ENCODE measurements at places on chromosomes 3 and 15.

DNA sequence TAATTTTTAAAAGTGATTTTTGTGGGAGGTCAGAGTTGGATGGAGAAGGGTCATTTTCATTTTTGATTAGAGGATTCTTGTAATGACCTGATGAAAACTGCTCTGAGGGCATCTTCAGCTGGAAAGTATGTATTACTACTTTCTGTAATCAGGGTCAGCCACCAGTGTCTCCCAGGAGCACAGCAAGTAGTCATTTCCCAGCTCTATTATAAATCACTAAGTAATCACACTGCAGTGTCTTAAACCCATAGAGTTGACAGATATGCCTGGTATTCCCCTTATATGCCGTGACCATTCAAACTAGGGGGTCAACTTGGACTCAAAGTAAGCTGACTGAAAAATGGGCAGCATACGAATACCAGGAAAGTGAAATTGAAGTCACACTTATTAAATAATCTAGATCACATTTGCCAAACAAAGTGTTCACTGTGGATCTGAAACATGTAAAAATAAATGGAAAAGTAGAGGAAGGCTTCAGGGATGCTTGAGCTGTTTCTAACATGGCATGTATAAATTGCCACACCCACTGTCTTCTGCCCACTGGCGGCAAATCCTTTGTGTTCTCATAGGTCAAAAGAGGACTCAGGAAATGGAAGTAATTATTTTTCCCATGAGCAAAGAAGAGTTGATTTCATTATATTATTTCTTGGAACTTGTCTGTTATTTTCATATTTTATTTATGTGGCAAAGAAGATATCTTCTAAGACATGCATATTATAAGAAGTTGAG is 105.7 kb downstream of the MBNL1 start:
- no peak for DNase-seq

DNA sequence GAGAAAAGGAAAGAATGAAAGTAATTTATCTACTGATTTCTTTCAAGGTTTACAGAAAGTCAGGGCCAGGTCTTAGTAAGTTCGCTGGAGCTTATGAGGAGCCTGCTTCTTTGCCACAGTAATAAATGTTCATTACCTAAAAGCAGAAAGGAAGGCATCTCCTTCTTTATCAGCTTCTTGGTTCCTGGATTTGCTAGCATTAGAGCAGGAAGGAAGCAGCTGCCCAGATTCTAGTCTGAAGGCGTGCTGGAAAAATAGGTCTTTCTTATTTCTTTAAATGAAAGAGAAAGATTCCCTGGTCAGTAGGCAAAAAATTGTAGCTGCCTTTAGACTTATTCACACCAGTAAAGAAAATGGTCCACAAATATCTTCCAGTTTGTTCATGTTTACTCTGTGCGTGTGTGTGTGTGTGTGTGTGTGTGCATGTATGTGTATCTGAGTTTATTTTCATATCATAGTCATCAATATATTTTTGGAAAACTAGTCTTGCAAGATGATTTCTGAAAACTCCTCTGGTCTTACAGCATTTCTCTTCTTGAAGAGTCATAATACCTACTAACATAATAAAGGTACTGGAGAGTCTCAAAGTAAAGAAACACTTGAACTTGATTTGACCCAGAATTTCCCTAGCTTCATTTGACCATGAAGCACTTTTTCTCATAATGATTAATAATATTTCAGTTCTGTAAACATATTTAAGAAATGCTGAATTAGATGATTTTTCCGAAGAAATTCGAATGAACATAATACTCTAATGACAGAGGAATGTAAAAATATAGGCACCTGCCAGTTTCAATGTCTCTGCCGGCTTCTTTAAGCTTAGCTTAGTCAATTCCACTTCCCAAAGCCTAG is 255.3 kb upstream of the ZPLD1 start:
- DNase-seq, result no peak

DNA sequence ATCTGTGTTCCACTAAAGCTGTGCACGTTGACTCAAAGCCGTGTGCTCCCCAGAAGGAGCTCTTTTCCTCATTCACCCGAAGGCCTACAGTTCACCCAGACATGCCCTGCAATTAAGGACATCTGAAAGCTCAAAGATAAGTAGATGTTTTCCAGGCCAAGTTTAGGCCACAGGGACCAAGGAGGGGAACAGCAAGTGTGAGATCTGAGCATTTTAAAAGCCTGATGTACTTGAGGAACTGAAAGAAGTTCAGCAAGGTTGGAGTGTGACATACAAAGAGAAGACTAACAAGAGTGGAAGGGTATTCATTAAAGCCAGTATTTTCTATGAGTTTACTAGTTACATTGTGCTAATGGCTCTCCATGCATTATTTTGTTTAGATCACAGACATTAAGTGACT is 68.0 kb downstream of the CASR start:
- no peak for DNase-seq

- no peak for DNase-seq
These were observed 19.5 kb upstream of the PHC3 start for GRCh38 chr3:170200987-170201386.

- no peak for DNase-seq
These were observed 229.8 kb downstream of the NFKBIZ start for GRCh38 chr3:102078854-102079808.

DNA sequence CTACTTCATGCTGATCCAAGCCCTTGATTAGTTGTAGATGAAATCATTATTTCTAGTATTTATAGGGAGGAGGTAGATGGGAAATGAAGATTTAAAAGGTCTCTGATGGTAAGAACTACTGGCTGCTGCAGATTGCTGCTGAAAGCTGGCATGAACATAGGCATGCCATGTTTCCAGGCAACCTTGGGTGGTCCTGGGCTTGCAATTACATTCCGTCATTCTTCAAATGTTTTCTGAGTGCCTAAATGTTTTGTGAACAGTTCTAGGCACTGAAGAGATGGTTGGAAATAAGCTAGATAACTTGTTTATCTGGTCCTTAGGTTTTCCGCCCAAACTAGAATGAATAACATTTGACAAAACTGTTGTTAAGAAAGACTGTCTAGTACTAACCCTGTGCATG is 95.8 kb downstream of the KCNAB1 start:
- no peak for DNase-seq

- DNase-seq, result no peak
These were observed 53.3 kb downstream of the PPP2R3A start for GRCh38 chr3:136018876-136019275.

DNA sequence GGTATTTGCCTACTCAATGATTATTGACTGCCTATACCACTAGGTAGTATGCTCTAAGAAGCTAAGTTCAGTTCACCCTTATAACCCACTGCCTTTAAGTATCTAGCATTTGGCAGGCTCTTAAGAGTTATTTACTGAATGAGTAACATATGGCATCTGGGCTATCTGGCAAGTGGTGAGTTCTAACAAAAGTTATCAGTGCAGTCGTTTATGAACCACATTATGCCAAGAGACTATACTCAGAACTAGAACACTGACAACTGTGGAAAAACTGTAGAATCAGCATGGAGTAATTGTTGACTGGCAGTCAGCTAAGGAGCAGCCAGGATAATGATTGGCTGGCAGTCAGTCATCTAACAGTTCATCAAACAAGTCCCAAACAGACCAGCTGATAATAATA is 25.8 kb downstream of the RAF1 start:
- DNase-seq, result no peak

DNA sequence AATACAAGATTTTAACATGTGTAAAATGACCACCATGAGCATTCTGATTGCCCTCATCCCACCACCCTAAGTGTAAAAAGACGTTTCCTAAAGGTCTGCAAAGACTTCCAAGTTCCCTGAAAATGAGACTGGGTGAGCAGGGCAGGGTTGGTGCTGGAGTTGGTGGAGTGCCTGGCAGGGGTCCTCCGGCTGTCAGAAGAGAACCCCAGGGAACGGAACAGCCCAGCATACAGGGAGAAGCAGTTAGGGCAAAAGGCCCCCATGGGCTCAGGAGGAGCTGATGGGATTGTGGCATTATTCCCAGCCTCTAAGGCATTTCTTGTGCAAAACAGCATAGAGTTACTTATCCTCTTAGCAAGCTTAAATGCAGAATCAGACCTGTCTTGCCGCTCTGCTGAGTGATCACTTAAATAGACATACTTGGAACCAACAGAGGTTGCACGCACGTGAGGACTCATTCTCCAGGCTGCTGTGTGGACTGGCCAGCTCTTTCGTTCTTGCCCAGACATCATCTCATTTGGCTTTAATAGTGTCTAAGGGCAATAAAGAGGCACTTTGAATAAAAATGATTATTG is 36.0 kb downstream of the XYLB start:
- DNase-seq, result no peak

DNA sequence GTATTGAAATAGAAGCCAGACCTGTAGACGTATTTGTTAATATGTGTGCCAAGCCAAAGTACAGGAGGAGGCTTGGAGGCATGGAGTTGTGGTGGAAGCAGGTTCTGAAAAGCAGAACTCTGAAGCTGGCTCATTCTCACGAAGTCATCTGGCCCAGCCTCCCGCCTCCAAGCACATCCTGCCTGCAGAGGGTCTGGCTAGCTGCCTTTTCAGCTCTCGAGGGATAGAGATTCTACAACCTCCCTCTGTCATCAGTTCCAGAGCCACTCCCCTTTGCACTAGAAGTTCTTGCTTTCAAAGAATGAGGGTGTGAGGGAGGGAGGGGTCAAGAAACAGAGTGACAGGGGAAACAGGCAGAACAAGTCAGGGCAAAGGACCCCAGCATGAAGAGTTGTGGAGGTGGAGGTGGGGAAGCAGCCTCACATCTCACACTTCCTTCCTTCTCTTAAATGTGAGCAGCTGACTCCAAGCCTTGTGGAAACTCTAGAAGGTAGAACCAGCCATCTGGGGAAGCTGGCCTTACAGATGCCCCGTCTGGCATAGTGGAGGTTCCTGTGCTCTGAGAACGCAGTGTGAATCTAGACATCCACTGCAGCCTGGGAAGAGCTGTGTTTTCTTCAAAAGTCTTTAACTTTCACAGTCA is 95.3 kb downstream of the SLC49A4 start:
- peak; percentile 81 for DNase-seq

GRCh38 chr15:101437618-101438481 is 51.7 kb downstream of the PCSK6 start:
- DNase-seq, result no peak

GRCh38 chr15:25532269-25533140 is 93.7 kb upstream of the UBE3A start:
- DNase-seq, result no peak

GRCh38 chr3:52934630-52935530 is 37.5 kb upstream of the STIMATE start:
- DNase-seq, result peak; percentile 41

GRCh38 chr3:129277829-129278271 is 820 bp upstream of the HMCES start:
- no peak for DNase-seq

DNA sequence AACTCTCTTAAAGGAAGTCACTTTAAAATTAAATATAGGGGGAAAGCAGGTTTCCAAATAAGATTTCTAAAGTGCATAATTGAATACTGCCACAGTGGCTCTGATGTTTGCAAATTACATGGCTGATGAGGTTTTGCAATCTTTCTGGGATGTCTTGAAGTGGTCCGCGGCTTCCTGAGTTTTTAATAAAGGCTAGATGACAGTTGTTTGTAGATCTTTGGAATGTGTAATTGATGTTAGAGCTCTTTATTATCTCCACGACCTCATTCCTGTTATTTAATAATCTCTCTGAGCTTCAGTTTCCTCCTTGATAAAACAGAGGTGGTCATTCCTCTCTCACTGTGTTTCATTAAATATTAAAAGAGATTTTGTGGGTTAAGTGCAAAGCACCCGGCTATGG is 27.0 kb upstream of the CEMIP start:
- DNase-seq, result no peak

GRCh38 chr3:112667599-112667998 is 26.7 kb upstream of the CCDC80 start:
- no peak for DNase-seq

- no peak for DNase-seq
These were observed 347 bp downstream of the HACL1 start for GRCh38 chr3:15601046-15601398.

- DNase-seq, result no peak
These were observed 82.4 kb downstream of the RTP4 start for GRCh38 chr3:187450431-187451190.

DNA sequence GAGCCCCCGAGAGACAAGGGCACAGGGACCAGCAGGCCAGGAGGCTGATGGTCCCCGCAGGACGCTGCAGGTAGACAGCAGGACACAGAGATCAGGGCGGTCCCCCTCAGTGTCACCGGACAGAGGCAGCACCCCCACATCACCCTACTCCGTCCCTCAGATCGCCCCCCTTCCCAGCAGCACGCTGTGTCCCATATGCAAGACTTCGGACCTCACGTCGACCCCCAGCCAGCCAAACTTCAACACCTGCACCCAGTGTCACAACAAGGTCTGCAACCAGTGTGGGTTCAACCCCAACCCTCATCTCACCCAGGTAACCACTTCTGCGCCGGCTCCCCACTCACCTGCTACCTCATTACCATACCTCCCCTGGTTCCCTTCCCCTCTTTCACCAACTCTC is 49.1 kb upstream of the APEH start:
- no peak for DNase-seq

DNA sequence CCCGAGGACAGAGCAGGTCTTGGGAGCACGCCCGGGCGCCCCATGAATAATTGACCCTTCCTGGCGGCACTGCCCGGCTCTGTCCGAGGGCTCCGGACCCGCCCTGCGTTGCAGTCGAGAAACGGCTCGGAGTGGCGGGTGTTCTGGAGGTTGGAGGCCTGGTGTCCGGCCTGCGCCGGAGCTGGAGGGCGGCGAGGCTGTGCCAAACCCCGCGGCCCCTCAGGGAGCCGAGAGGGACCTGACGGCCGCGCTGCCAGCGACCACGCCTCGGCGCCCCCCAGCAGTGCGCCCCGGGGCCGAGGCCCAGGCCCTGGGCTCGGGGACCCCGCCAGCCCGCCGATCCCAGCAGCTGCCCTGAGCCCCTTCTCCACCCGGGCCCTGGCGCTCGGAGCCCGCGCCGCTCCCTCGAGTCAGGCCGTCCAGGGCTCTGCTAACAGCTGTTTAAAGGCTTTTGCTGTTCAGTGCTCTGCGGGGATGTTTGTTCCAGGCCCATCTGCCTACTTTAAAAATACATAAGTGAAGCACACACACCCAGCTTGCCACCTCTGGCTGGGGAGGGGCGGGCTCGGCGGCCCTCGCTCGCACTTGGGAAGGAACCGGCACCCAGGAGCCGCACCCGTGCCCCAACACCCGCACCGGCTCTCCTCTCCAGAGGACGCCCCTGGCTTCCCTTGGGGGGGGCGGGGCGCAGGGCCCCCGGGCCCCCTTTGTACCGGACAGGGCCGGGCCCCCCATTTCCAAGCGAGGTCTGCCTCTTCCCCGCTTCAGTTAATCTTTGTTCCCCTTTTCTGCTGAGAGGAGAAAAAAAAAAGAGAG is 730 bp upstream of the ZNF710 start:
- DNase-seq, result no peak

GRCh38 chr3:31170932-31171670 is 276.6 kb upstream of the GADL1 start:
- DNase-seq, result peak; percentile 58

GRCh38 chr3:43620831-43621655 is 768 bp downstream of the ANO10 start:
- no peak for DNase-seq
